ENCODE measurements at places on chromosomes 3 and 15.

DNA sequence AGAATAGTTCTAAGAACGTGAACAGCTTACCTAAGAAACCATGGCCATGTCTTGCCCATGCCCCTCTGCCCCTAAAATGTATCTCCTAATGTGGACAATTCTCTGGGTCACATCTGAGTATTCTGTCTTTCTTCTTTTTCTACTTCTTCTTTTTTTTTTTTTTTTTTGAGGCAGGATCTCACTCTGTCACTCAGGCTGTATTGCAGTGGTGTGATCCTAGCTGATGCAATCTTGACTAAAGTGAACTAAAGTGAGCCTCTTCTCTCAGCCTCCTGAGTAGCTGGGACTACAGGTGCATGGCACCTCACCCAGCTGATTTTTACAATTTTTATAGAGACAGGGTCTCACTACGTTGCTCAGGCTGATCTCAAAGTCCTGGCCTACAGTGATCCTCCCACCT lies 204.8 kb upstream of the ZPLD1 start:
- no peak for DNase-seq

- DNase-seq, result no peak
Observed at GRCh38 chr3:59406943-59407342, 357.1 kb upstream of the CFAP20DC start.

GRCh38 chr3:153138276-153139210 lies 23.5 kb upstream of the RAP2B start:
- DNase-seq, result no peak

DNA sequence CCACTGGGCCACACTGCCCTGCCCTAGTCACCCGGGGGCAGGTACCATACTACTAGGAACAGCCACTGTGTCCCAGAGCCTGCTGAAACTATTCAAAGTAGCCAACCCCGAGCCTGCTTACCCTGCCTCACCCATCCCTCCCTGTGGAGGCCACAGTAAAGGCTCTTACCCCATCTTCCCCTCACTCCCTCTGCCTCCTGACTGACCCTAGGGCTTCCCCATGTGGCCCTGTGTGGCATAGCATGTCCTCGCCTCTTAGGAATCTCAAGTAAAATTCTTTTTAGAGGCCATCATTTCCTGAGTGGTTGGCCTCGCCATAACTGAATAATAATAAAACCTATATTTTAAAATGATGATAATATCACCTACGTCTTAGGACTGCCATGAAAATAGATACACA lies 112.2 kb upstream of the SLC6A11 start:
- DNase-seq, result no peak

DNA sequence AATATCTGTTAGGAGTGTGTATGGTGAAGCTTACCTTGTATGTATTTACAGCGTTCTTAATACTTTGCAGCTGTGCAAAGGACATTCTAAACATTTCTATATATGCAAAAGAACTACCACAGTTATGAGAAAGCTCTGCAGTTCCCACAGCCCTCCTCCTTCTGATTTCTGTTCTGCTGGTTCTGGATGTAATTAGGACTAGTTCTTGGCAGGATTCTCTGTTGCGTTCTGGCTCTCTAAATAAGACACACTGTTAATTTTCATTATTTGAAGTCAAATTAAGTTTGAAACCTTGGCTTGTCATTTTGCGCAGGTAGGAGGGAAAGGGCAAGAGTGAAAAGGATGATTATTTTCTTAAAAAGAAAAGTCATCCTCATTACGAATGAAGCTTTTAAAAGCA lies 76.4 kb downstream of the FNDC3B start:
- DNase-seq, result no peak

DNA sequence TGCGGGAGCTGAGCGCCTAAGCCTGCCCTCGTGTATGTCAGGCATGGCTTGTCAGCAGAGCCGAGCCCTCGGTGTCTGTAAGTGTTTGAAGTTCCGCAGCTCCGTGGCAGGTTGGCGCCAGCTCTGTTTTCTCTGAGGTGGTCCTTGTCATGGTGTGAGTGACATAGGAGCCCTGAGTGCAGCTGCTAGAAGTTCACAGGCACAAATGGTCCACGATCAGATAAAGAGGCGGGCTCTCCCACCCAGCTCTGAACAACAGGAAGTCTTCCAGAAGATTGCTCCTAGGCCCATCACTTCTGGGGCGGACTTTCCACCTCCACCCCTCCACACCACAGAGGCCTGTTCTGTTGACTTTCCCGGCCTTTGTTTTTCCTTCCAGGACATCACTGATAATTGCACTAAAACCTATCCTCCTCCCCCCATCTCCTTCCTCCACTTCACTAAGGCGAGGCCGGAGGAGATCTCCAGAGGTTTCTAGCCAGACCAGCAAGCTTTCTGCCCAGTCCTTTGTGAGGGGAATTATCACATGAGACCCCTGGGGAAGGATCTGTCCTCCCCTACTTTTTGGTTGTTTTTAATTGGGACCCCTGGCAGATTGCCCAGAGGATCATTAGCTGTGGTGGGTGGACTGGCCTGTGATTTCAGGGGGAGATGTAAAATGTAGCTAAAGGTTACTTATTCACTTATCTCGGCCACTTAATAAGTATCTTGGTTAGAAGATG lies 19.9 kb downstream of the ITPR1 start:
- DNase-seq, result no peak

DNA sequence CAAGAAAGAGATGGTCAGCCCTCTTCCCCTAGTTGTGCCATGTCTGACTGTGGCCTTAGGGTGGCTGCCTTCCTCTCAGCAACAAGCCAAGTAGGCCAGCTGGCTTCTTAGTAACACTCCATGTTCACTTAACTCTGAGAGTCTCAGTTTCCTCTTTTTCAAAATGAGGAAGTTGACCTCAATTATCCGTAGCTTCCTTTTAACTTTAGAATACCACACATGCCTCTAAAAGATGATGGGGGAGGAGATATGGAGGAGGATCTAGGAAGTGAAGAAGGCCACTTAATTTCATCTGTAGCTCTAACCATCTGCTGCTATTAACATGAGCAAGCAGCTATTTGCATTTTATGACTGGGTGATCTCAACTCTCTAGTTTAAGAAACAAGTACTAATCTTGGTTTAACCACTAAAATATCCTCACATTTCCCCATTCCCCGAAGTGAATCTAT lies 32.9 kb downstream of the CD200R1L start:
- no peak for DNase-seq
